CD4-positive, alpha-beta T cell treated with Interleukin-15 for 1 hour (primary cell): ENCODE measurements at places on chromosomes 4 and X.

- no peak for DNase-seq
These were observed 719 bp upstream of the BGN start for GRCh38 chrX:153494061-153494460.

DNA sequence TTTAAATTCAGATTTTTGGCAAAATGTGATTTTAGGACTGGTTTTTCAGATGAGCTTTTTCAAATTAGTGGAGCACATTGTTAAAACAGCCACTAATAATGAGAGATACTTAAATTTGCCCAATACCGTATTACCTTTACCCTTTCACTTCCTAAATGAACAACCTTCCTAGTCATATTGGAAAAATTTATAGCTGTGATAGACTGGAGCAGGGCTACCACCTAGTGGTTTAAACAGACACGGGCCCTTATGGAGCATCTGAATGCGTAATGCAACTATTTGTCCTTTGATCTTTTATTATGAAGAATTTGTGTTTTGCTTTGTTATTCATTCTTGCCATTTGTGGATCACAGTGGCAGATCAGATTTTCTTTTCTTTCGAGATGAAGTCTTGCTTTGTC, 72.7 kb downstream of the KDM6A start:
- DNase-seq = no peak

DNA sequence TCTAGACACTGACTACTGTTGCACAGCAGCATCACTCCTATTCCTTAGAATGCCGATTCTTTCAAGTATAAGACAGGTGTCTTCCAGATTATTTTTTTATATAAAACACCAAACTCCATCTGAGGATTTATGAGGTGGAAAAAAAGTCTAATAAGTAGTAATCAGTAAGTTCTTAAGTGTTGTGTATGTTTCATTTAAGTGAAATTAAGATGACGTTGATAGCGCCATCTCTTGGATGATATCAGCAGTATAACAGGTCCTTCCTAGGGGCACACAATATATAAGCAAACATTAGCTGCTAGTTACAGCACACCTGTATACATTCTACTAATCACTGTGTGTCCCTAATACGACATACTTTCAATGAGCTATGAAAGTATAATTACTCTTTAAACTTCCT, 99.6 kb upstream of the STS start:
- no peak for DNase-seq

GRCh38 chr4:84962102-84962501, 4.4 kb downstream of the WDFY3 start:
- no peak for DNase-seq

DNA sequence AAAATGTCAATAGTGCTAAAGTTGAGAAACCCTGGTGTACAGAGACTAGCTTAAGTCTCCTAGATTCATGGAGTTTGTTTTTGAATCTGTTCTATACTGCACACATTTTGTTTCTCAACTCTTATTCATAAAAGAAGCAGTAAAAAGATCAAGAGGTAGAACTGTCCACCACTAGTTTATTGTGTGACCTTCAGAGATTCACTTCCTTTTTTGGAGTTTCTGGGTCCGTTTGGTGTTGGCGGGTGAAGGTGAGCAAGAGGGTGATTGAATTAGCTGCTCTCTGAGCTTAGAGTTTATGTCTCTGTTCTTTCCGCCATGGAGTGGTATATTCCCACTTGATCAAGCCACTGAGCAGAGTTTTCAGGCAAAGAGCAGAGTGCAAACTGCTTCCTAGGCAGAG, 21.4 kb upstream of the PLAC1 start:
- DNase-seq = no peak

DNA sequence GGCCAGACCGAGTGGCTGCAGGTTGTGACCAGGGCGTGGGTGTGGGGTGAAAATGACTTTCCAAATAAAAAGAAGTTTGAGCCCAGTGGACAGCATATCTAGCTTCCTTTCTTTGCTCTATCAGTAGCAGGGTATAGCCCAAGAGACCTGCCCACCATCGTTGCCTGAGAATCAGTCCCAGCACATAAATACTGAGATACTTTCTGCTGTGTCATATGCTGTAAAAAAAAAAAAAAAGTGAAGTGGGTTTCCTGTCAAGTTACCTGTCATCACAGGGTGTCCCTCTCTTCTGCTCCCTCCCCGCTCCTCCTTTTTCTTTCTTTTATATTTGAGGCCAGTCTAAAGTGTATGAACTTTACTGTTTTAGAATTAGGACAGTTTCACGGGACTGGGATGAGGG, 330.3 kb upstream of the BOD1L1 start:
- DNase-seq = no peak

DNA sequence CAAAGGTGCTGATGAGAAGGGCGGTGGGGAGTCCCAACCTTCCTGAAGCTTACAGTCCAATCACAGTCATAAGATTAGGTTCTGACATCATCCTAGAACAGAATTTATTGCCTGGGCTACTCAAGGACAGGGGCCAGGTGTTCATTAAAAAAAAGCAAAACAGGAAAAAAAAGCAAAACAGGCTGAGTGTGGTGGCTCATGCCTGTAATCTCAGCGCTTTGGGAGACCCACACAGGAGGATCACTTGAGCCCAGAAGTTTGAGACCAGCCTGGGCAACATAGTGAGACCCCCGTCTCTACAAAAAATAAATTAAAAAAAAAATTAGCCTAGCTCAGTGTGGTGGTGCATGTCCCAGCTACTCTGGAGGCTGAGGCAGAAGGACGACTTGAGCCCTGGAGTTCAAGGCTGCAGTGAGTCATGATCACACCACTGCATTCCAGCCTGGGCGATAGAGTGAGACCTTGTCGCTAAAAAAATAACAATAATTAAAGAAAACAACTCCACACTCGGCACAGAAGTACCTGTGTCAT, 3.0 kb downstream of the RAB9A start:
- DNase-seq = no peak

DNA sequence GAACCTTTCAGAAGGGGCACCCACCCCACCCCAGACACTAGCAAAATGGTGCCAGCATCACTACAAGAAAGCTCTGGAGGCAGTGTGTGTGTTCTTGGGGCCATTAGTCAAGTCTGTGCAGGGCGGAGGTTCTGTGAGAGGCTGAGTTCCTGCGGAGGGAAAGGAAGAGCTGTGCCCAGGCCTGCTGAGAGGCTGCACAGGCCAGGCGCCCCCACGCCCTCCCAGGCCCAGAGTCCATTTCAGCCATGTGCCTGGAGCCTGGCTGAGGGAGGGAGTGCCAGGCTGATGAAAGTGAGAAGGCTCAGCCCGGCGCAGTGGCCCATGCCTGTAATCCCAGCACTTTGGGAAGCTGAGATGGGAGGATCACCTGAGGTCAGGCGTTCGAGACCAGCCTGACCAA, 90.0 kb downstream of the DCTD start:
- no peak for DNase-seq

DNA sequence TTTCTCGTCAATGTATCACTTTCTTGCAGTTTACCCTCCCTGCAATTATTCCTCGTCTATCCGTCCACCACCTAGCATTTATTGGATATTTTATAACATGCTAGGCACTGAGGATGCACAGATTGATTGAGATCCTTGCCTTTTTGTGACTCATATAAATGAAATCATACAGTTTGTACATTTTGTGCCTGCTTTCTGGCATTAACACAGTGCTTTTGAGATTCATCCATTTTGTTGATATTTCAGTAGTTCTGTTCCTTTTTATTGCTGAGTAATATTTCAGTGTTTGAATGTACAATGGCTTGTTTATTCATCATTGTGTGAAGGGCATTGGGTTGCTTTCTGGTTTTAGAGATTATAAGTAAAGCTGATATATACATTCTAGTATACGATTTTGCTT, 841 bp downstream of the TBC1D19 start:
- no peak for DNase-seq

- DNase-seq = no peak
These were observed 8.4 kb downstream of the NDUFA1 start for GRCh38 chrX:119880076-119880475.

DNA sequence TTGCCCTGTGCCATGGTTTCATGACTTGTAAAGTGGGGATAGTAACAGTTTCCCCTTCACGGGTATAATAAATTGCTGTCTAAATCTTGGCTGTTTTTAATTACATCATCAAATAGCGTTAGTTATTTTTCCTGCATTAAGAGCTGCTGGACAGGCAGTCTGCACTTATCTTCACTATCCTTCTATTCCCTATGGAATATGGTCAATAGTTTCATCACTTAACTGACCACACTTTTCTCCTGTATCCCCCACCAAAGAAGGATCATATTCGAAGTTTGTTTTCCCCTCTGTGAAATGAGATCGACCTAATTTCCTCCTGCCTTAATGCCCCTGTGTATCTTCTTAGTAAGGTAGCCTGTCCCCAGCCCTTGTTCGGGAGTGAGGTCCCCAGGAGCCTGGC, 133.2 kb downstream of the SHROOM3 start:
- DNase-seq = no peak

DNA sequence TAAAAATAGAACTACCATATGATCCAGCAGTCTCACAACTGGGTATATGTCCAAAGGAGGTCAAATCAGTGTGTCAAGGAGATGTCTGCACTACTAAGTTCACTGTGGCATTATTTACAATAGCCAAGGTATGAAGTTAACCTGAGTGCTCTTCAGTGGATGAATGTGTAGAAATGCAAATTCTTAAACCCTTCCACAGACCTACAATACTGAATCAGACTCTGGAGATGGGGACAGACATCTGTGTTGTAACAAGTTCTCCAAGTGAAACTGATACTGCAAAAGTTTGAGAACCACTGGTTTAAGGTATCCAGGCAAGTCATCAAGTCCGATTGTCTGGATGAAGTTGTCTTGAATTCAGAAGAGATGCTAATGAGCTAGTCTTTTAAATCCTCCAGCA, 38.5 kb downstream of the SMAD1 start:
- DNase-seq = no peak

DNA sequence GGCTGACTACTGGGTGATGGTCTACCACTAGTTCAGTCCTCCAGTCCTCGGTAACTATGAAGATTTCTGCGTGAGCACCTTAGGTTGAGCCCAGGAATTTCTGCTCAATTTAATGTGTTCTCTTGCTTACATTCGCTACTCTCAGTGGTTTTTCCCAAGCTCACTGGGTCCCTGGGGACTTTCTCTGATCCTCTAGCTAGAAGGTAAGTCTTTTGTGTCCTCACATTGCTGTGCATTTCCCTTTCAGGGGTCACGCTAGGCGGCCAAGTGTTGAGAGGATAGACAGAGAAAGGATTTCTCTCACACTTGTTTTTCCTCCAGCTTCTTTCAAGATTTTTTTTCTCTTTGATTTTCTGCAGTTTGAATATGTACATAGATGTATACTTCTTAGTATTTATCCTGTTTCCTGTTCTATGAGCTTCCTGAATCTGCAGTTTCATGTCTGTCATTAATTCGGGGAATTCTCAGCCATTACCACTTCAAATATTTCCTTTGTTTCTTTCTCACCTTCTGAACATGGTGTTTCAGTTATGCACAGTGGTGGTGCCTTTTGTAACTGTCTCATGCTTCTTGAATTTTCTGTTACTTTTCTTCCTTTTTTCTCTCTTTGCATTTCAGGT, 17.5 kb downstream of the MAGEA9 start:
- no peak for DNase-seq

GRCh38 chrX:35711281-35711680, 86.9 kb upstream of the MAGEB16 start:
- no peak for DNase-seq

- no peak for DNase-seq
These were observed 342.3 kb upstream of the GALNT7 start for GRCh38 chr4:172826346-172826745.

GRCh38 chr4:185062606-185063005, 44.3 kb downstream of the HELT start:
- DNase-seq = no peak

DNA sequence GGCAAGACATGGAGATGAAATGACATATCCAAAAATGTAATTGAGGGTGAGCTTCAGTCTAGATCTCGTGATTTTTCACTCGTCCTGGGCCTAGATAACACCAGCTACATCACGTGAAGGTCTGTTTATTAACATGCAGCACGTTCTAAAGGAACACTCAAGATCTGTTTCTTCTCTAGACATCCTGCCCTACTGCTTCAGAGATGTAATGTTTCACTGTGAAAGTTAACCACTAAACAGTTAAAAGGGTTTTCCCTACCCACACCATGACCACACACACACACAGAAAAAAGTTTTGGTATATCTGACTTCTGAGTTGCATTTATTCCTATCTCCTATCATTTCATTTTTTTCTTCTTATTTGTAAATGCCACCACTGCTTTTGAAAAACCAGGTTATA, 52.3 kb upstream of the SMIM31 start:
- DNase-seq = no peak

DNA sequence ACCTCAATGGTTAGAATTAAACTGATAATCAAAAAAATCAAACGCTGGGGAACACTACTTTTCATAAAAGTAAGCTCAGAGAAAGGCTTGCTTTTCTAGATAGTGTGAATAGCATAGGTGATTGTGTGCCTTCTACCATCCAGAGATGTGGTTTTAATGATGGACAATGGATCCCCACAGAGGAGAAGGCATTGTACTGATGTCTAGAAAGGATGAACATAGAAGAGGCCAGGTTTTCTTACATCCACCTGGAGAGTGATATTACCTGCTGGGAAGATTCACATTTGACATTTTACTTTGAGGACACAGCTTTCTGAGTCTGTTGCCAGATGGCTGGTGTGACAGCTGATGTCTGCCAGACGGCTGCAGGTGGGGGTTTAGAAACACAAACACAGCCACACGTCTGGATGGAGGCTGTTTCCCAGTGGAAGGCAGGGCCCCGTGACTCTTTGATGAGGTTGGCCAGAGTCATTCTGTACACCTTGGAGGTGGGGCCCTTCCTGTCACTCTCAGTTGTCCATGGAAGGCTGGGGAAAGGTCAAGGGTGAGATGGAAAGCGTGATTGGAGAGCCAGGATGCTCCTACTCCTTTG, 114.4 kb downstream of the PSAPL1 start:
- no peak for DNase-seq

DNA sequence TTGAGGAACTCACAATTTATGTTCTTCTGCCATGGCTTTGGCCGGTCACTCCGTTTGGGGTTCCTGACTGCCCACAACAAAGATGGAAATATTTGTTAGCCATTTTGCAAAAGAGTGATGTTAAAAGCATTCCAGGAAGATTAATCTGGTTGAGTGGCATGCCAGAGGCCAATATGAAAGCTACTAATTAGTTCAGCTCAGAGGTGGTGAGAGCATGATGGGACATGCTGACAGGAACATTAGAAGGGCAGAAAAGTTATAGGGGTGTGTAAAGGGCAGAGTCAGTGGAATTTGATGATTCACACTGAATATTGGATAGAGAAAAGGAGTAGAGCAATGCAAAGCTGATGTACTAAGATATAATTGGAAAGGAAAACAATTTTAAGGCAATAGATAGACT, 94.4 kb downstream of the TLL1 start:
- no peak for DNase-seq

- no peak for DNase-seq
These were observed 12.3 kb upstream of the BMP2K start for GRCh38 chr4:78763763-78764387.

DNA sequence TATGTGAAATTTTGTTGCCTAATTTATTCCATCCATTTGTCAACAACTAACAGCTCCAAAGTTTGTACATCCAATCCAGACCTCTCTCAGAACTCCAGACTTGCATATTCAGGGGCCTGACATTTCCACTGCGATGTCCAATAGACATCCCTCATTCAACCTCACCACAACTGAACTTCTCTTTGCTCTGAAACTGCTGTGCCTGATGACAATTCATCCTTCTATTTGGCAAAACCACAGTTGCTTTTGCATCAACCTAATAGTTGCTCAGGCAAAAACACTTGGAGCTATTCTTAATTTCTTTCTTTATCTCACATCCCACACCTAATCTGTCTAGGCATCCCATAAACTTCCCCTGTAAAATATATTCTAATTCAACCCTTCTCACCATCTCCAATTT, 56.5 kb downstream of the ANTXR2 start:
- no peak for DNase-seq

- DNase-seq = no peak
These were observed 487.1 kb downstream of the TECRL start for GRCh38 chr4:63922146-63922545.
